ENCODE measurements at places on chromosomes 1 and 21.

GRCh38 chr1:235068158-235069121 lies 60.2 kb downstream of the TOMM20 start:
- no peak for DNase-seq

DNA sequence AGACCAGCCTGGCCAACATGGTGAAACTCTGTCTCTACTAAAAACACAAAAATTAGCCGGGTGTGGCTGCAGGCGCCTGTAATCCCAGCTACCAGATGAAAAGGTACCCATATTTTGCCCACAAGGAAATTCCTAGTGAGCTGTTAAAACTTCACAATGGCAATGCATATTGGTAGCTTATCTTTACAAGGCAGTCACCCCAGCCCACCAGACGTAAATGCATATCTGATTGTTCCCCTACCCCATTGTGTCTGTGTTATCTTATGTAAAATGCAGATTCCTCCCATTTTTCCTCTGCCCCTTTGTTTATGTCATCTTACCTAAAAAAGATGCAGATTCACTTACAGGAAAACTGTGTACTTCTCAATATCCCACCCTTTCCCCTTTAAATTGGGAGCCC lies 103.1 kb upstream of the SLC2A1 start:
- no peak for DNase-seq

GRCh38 chr1:207300970-207301369 lies 20.5 kb upstream of the CD55 start:
- DNase-seq = no peak

GRCh38 chr1:59013928-59014279 lies 230.1 kb upstream of the JUN start:
- DNase-seq = no peak

DNA sequence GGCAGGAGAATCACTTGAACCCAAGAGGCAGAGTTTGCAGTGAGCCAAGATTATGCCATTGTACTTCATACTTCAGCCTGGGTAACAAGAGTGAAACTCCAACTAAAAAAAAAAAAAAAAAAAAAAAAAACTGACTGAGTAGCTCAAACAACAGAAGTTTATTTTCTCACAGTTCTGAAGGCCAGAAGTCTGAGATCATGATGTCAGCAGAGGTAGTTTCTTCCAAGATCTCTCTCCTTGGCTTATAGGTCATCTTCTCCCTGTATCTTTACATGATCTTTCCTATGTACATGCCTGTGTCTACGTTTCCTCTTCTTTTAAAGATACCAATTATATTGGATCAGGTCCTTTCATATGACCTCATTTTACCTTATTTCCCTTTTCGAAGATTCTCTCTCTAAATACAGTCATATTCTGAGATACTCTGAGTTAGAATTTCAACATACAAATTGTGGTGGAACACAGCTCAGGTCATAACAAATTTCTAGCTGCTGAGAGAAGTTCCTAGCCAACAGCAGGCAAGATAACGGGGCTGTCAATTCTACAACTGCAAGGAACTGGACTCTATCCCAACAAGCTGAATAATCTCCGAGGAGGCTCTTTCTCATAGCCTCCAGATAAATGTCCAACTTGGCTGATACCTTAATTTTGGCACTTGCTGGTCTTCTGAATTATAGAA lies 187.7 kb upstream of the ADAMTS5 start:
- DNase-seq = no peak

DNA sequence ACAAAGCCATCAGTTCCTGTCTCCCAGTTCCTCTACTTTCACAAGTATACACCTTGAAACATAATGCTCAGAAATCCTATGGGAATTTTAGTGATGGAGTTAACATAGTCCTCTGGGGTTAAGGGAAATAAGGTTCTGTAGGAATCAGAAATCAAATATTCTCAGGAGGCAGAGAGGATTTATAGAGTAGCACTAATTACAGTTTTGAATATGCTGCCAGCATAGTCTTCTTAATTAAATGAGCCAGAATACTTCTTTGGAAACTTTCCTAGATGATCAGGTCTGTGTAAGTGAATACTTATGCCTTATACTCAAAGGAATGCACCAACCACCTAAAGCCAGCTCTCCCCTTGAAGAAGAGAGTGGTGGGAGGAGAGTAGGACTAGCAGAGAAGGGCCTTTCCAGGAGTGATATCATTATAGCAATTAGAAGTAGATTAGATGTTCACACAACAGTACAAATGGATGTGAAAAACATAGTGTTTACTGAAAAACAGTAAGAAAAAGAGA lies 31.4 kb upstream of the DIRAS3 start:
- no peak for DNase-seq

DNA sequence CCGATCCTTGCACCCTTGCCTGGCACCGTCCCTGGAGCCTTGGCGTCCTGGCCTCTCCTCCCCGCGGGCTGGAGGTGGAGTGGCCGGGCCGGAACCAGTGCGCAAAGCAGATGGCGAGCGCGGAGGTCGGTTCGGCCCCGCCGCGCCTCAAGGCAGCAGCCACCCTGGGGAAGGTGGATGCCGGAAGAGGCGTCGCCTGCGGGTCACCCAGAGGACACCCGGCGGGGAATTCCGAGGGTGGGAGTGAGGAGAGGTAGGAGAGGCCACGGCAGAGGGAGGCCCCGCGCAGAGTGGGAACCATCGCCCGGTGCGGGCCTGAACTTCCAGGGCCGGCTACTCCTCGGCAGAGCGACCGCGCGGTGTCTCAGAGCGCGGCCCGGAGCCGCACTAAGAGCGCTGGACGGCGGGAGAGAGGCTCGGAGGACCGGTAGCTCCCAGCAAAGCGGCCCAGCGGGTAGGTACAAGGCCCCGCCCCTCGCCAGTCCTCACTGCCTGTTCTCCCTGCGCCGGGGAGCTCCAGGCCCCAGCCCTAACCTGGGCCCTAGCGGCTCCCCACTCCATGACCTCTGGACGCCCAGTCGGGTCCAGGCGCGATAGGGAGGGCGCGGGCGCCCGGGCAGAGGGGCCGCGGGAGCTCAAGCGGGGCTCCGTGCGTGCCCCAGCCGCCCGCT lies at the start of gene RNF207:
RNF207 (plus strand) TSS at position 271 of the 671 bp plus-strand sequence. CDS start 417 bp downstream, outside the sequence.
- no peak for DNase-seq

DNA sequence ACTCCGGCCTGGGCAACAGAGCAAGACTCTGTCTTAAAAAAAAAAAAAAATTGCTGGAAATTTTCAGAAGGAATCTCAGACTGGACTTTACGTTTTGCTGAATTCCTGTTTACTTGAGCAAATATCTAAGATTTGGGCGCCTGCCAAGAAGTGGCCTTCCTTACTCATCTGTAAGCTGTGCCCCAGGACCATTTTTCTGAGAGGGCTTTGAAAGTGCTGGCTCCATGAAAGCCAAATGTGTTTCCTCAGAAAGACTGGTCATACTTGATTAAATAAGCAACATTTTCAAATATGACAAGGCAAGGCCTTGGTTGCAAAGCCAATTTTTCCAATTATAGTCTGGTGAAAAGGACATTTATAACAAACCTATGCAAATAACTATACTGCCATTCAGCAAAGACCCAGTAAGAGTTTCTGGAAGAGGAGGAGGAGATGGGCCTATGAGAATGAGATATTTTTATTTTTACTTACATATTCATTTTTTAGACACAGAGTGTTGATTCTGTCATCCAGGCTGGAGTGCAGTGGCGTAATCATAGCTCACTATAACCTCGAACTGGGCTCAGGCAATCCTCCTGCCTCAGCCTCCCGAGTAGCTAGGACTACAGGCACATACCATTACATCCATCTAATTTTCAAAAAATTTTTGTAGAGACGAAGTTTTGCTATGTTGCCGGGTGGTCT lies 56.3 kb upstream of the HTR1D start:
- no peak for DNase-seq

DNA sequence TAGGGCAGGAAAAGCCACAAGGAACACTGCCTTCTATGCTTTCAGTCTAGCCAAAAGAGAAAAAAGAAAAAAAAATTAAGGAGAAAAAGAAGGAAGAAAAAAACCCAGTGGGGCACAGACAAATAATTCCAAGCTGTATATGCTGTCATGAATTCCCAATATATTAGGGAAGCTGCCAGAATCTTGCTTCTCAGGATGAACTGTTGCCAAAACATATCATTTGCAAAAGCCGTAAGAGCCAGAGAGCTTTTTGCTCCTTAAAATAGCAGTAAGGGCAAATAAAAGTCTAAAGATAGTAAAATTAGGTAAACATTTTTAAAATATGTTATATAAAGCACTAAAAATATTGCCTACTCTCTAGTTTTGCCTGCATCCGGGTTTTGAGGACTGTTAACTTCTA lies 52.1 kb downstream of the PGM1 start:
- DNase-seq = no peak

DNA sequence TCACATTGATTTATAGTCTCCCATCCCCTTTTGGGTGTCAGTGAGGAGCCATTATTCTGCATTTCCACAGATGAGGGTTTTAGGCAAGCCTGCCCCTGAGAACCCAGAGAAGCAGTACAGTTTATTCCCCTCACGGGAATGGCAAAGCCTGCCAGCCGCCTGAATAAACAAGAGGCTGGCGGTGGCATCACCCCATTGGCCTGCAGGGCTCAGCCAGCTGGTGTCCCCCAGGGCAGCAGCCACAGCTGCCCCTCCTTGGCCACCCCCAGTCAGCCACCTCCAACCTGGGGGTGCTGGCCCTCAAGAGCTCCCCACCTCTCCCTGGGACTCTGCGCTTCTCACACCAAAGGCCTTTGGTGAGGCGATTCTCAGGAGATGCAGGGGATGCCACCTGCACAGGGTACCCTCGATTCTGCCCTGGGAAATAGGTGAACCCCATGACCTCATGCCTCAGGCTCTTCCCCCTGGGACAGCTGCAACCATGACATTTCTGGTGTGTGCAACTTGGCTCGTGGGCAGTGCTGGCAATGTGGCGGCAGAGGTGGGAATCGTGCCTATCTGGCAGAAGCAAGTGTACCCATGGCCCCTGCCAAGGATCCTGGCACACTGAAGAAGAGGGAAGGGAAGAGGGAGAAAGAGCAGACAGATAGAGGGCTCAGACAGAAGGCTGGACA lies 14.0 kb downstream of the OLFML2B start:
- no peak for DNase-seq

GRCh38 chr1:163924041-163924440 lies 602.3 kb downstream of the NUF2 start:
- no peak for DNase-seq

GRCh38 chr1:6898974-6899539 lies 113.8 kb downstream of the CAMTA1 start:
- no peak for DNase-seq

GRCh38 chr1:230735447-230735846 lies 11.7 kb upstream of the CAPN9 start:
- DNase-seq = no peak

DNA sequence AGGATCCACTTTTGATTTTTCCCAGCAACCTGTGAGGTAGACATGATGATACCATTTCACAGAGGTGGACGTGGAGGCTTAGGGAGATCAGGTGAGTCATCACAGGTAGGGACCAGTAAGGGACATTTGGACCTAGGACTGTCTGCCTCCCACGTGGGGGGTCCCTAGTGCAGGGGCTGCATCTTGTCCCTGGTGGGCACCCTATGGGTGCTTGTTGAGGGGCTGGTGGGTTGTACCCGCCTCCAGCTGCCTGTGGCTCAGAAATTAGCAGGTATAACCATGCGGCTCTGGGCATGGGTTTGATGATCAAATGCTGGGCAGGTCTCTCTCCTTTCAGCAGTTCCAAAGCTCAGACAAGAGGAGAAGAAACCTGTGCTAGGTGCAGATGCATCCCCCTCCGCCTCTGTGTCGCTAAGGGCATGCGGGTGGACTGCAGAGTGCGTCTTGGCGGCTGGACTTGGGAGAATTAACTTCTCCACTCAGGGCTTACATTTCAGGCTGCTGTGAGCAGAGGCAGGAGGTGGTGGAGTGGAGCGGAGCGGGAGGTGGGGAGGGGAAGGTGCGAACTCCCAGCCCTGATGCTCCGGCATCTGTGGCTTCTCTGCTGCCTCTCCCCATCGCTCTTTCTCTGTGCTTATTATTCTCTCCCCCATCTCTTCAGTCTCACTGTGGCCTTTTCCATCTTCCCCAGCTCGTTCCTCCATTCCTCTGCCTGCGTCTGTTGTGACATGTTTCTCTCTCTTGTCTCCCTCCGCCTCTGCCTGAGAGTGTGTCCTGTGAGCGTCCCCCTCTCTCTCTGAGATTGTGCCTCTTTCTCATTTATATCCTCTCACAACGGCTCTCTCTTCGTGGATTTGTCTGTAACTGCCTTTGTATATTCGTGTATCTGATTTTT lies 146.8 kb downstream of the PTPRU start:
- DNase-seq = no peak

- DNase-seq = no peak
Observed at GRCh38 chr1:243723050-243723449, 127.0 kb downstream of the AKT3 start.

DNA sequence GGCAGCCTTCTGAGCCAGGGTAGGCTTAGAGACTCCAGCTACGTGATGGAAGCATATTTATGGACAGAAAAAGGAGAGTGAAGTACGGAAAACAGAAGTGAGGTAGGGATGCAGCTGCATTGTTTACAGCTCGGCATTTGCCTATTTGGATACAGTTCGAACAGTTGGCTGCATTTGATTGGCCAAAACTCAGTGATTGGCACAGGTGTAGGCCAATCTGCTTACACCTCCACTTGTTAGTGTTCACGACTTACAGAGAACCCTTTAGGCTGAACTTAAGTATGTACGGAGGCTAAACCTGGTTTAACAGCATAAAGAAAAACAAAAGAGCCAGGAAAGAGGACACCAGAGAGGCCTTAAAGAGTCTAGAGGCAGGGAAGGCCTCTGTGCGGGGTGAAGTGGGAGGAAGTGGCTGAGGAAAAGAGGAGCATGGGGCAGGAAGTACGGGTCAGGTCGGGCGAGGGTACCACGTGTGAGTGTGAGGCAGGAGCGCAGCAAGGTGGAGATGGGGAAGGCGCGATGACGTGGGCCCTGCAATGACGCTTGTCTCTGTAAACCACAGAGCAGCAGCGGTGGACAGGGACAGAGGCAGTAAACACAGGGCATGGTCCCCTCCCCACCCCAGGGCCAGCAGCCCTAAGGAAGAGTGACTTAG lies 32.0 kb downstream of the RSPH1 start:
- DNase-seq = no peak

- DNase-seq = no peak
Observed at GRCh38 chr21:42544544-42544943, 30.9 kb downstream of the SLC37A1 start.

DNA sequence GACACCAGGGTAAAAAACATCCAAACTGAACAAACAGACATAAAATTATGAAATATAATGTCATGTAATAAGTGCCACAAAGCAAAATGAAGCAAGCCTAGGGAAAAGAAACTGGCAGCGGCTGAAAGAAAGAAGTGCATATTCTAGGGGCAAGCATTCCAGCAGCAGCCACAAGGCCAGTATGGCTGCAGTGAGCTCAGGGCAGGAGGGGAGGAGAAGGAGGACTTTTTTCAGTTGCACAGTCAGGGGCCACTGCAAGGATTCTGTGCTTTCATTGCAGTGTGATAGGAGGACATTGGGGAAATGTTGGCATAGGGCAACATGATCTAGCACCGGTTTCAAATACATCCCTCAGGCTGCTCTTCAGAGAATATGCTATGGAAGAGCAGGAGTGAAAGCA lies 263.8 kb downstream of the NEGR1 start:
- DNase-seq = no peak
